ENCODE measurements at places on chromosomes 3 and 15. TPM values are rescaled to one million over a fixed set of nuclear protein-coding genes. Genes with fewer than 3 reads are reported as not detected.

Gene XRN1
- 11.6 TPM for total RNA-seq

Gene SPSB4
- not detected for total RNA-seq

Gene PARP14
- total RNA-seq: 11.9 TPM

Gene CD96
- 0.12 TPM for total RNA-seq

Gene ZNF80
- not detected for total RNA-seq

Gene ISL2
- total RNA-seq: 0.12 TPM

Gene MYO5C
- 0.34 TPM for total RNA-seq

Data from pericardium fibroblast (primary cell).